ENCODE measurements at places on chromosomes 2 and 18.

GRCh38 chr18:47748093-47748796, 182.2 kb downstream of the SMAD2 start:
- DNase-seq = no peak

DNA sequence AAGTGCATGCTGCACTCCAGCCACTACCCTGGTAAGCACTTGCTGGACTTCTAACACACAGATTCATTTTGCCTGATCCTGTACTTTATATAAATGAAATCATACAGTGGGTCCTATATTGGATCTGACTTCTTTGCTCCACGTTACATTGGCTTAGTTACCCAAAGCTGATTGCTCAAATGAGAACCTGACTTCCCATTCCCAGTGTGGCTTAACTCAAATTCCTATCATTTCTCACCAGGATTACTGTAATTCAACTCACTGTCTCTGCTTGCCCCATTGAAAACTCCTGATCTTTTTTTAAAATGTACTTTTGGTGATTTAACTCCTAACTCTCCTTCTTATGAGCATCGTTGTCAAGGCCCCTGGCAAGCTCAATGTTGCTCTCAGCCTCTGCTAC, 1.4 kb downstream of the RSAD2 start:
- DNase-seq = no peak

- no peak for DNase-seq
These were observed 18.0 kb downstream of the ZC3H15 start for GRCh38 chr2:186503827-186504606.

DNA sequence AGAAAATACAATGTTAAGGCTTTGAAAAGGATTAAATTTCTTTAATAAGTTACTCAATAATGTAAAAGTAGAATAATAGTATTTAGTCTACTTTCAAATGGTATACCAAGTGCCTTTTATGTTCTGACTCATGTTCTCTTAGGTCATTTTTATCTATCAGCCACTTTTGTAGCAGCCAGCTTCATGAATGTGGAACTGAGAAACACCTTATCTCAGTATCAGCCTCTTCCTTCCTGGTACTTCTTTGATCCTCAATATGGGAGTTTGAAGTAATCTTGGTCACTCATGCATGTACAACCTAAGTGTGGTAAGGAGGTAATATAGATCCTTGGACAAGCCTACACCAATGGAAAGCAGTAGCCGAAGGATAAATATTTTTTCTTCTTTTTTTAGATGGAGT, 180.4 kb upstream of the NRXN1 start:
- DNase-seq = no peak

DNA sequence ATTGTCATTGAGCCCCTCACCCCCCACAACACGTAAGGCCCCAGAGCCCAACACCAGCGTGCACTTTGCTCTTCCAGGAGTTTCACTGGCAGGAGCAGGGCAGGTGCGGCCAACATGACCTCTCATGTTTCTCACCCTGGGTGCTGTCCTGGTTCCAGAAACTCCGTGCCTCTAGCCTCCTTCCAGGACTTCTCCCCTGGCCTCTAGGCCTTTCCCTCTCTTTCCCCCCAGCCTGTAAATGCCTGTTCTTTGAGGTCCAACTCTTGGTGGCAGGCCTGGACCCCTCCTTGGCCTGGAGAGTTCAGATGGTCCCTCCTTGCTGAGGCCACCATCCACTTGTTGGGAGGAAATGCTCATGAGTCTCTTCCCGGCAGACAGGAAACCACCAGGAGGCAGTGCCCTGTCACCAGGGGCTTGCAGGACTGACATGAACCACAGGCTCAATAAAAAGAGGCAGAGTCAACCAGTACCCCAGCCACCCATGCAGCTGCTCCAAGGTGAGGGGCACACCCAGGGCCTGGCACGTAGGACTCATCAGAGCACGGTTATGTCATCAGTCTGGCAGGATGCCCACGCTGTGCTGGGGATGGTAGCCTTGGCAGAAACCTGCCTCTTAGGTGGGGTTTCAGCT, 1.5 kb downstream of the MALL start:
- DNase-seq = no peak

- no peak for DNase-seq
These were observed 34.7 kb downstream of the CFAP53 start for GRCh38 chr18:50231621-50232020.

DNA sequence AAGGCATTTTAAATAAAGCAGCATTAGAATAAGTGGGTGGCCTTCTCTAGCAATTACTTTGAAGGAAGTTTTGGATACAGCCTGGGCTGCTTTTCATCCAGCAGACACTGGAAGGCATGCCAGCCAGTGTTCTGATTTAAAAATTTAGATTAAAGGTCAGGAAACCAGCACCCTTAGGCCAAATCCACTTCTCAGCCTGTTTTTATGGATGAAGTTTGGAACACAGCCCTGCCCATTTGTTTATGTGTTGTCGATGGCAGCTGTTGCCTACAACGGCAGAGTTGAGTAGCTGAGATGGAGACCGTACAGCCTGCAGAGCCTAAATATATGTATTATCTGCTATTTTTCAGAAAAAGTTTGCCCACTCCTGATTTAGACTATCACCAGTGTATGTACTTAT, 313.6 kb upstream of the ACVR2A start:
- DNase-seq = no peak

DNA sequence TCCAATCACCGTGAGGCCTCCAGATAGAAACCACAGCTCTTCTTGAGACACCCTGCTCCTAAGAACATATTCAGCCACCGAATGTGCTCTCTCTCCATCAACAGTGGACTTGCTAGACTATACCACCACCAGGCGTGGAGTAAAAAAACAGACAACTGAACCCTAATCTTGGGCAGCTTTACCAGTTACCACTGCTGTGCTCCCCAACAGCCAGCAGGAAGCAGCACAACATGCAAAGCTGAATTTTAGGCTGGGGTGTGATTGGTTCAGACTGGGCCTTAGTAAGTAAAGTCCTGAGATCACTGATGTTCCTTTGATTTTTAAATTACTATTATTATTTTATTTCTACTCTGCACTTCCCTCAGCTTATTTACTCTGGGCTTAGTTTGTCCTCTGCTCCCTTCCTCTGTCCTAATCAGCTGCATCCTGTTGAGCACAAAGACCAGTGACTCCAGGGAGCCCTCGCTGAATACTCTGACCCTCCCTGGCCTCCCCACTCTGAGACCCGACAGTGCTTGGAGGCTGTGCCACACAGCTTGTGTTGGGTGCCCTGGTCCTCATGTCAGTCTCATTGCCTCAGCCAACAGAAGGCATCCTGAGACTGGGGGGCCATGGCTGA, 21.9 kb downstream of the MRPL35 start:
- peak; percentile 50 for DNase-seq

GRCh38 chr2:14232217-14232616, 400.3 kb upstream of the LRATD1 start:
- DNase-seq = no peak

GRCh38 chr2:60939622-60940021, 58.2 kb downstream of the REL start:
- no peak for DNase-seq

DNA sequence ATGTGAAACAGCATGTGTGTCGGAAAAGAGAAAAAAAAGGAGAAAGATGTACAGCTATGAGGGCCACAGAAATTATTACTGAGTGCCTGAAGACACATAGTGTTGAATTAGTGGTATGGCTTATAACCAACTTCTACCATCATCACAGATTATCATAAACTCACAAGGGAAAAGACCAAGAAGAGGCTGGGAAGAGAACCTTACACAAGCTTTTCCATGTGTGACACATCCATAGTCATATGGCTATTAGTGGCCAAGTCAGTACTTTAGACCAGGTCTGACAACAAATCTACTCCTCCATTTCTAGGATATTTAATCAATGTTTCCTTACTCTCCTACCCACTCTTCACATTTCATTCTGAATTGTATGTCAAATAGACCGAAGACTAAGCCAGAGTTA, 3.5 kb upstream of the GALNT5 start:
- DNase-seq = no peak

DNA sequence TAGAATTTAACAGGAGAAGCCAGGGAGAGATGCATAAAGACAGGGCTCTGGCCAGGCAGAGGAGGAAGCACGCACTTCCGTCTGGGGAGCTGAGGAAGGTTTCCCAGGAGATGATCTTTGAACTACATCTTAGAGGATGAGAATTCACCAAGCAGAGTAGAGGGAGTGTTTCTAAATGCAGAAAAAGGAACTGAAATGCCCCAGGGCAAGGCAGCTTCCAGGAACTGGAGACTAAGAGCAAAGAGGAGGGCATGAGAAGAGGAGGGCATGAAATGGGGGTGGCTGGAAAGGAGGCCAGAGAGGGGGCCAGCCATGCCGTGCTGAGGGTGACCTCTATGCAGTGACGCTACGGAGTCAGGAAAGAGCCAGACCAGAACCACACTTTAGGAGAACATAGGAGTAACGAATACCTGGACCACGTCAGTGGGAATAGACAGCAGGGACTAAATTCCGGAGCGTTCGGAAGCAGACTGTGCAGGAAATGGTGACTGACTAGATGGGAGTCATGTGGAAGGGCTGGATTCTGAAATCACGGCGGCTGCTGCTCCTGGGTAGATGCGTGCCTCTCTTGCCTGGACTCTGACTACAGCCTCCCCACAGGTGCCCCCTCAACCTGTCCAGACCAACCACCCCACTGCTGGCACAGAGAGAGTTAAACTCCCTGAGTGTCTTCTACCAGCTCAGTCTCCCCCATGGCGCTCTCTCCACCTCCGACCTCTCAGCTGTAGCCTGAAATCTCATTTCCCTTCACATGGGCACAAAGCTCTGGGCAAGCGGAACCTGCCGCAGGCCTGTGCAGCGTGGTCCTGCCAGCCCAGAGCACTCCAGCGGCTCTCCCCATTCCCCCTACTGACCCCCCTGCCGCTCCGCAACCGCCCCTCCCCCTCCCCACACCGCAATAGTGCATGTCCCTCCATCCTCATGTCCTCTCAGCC, 87.0 kb upstream of the RTN4 start:
- no peak for DNase-seq

DNA sequence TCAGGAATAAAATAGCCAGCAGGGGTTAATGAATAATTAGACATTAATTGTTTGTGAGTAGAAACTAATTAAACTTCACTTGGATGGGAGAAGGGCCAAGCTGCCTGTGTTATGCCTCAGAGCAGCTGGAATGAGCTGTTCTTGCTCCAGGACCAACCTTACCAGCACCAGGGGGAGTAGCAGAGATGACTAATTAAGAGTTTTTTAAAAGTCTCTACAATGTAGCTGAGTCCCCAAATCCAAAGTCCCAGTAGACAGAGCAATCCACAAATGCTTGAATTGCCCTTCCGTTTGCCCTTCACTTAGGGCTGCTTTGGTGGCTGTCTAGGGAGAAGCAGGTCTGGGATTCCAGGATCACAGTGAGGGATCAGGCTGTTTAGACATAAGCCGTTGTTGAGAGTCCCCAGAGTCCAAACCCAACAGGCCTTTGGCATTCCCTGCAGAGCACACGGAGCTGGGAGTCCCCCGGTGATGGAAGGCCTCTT, 59.4 kb downstream of the RHOB start:
- DNase-seq = no peak

GRCh38 chr2:223989206-223989855, 32.1 kb downstream of the MRPL44 start:
- DNase-seq = no peak

DNA sequence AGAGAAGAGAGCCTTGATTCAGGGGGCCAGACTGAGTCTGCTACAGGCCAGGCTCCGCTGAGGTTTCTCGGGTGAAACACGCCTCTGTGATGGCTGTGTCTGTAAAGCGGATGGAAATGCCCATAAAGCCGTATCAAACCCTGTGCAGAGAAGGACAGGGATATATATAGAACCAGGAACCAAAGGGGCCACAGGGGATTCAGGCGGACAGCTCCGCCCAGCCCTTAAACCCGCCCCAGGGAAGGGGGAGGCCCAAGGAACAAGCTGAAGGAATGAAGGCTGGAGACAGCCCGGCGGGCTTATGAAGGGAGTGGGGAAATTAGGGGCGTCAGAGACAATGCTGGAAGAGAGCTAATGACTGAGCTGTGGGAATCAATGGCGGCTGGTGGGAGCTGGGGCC, 42.1 kb downstream of the NHEJ1 start:
- DNase-seq = no peak

DNA sequence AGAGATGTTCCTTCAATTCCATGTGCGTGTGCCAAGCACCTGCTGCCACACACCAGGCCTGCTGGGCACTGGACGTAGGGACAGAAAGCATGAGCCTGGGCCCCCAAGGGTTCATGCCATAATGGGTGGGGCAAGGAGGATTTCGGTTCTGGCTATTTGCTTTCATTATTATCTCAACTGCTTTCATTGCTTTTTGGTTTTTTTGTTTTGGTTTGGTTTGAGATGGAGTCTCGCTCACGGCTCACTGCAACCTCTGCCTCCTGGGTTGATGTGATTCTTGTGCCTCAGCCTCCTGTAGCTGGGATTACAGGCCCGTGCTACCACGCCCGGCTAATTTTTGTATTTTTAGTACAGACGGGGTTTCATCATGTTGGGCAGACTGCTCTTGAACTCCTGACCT, 57.2 kb downstream of the SF3B1 start:
- no peak for DNase-seq
